ENCODE measurements at places on chromosomes 2 and 18.

GRCh38 chr2:181648478-181649155 lies 8.3 kb downstream of the CERKL start:
- no peak for DNase-seq

GRCh38 chr2:100000915-100001707 lies 141.3 kb downstream of the AFF3 start:
- DNase-seq = no peak

DNA sequence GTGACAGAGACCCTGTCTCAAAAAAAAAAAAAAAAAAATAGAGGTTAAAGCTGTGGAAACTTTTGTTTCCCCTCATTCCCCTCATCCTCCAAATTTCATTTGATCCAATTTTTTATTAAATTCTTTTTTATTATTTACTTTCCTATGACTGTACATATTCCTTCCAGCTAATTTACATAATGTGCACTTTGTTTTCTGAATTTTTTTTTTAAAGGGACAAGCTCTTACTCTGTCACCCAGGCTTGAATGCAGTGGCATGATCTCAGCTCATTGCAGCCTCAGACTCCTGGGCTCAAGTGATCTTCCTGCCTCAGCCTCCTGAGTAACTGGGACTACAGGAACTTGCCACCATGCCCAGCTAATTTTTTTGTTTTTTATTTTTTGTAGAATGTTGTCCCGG lies 10.3 kb downstream of the ANKAR start:
- DNase-seq = no peak

DNA sequence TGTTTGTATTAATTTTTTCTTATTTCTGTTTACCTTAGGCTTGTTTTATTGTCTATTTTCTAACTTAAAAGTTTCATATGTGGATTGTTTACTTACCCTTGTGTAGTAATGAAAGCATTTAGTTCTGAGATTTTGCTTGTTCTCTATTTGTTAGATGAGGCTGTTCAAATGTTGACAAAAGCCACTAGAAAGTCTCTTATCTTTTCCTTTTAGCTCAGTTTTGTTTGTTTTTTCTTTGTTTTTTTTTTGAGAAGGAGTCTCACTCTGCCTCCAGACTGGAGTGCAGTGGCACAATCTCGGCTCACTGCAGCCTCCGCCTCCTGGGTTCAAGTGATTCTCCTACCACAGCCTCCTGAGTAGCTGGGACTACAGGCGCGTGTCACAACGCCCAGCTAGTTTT lies 30.9 kb downstream of the USP14 start:
- DNase-seq = no peak

DNA sequence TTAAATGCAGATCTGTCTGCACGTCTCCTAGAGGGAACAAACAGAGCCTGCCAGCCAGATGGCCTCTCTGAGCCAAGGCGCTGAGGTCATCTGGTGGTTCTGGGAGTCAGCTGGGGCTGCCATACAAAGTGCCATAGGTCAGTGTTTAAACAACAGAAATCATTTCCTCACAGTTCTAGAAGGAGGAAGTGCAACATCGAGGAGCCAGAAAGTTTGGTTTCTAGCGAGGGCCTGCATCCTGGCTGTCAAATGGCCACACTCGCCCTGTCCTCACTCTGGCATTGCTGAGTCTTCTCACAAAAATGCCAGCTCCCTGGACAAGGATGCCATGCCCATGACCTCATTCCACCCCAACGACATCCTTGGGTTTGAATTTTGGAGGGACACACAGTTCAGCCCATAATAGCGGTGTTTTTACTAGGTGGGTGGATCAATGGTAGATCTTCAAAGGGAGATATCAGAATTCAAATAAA lies 59.6 kb downstream of the MYT1L start:
- DNase-seq = no peak

DNA sequence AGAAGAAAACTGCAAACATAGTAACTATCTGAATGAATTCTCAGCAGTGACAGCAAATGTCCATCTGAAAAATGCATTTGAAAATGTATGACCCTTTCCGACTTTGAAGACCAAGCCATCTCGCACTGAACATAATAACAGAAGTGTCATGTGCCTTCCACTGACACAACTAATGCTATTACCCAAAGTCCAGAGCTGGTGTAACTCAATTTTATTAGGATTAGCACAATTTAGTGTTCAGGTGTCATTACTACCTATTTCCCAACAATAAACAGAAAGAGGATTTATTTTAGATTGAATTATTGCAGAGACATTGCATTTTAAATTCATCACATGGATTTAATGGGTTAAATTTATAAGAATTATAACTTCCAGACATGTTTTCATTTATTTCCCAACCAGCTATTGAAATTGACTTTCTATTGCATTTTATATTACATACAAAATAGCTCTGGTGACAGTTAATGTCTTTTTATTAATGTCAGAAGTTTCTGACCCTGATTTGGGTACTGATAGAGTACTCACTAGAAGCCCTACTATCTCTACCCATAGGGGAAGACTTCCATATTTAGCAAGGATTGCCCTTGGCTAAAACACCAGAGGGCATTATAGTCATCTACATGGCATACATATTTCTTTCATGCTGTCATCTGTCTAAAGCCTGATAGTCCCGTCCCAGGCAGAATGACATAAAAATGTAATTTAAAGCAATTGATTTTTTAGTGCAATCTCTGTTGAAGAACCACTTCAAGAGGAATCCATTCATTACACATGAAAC lies 7.0 kb upstream of the STK39 start:
- no peak for DNase-seq

DNA sequence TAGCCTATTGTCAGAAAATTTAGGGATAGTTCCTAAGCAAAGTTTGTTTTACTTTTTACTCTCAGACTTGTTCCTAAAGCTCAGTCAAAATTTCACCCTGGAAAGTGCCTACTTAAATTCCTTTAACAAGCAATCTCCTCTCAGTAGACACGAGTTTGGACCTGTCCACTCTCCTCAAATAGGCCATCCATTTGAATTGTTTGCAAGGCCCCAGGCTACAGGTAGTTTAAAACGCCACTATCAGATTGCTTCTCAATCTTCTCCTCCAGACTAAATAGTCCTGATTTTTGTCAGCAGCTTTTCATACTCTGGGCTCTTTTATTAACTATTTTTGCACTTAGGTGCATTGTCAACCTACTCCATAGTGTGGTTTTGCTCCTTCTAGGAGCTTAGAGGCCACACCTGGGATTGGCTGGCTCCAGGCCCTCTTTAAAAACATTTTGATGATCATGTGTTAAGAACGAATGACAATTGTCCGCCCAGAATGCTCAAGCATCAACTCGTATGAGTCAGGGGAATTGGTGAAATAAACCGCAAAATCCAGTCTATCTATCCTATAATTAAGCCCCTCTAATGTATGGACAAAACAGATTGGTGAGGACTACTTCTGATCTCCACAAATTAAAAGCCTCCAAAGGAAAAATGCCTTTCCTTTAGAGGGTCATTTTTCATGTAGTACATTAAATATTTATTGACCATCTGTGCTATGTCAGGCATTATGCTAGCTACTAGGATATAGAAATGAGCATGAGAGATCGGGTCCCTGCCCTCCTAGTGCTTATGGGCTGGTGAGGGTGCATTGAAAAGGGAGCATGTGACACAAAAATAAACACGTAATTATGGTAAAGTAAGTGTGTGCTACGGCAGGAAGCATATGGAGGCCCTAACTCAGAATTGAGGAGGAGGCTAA lies 333.8 kb upstream of the TNP1 start:
- no peak for DNase-seq

- DNase-seq = no peak
These were observed 158.4 kb downstream of the ATP9B start for GRCh38 chr18:79227621-79228020.

DNA sequence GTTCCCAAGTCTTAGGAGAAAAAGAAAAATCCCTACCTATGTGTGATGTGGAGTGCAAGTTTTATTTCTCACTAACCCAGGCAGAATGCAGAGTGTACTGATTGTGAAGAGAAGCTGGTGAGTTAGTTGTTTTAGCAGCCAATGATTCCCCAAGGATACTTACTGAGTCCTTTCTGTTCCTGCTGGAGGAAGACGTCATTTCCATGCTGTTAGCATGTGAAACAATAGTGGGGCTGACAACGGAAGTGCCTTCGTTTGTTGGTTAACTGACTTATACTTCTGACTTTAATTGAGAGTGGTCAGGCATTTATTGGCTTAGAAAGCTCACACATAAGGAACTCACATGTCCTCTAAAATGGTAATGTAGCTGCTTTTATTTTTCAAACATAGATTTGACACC lies 180.6 kb downstream of the MC4R start:
- DNase-seq = no peak

GRCh38 chr2:118599141-118599540 lies 248.3 kb downstream of the EN1 start:
- DNase-seq = no peak

DNA sequence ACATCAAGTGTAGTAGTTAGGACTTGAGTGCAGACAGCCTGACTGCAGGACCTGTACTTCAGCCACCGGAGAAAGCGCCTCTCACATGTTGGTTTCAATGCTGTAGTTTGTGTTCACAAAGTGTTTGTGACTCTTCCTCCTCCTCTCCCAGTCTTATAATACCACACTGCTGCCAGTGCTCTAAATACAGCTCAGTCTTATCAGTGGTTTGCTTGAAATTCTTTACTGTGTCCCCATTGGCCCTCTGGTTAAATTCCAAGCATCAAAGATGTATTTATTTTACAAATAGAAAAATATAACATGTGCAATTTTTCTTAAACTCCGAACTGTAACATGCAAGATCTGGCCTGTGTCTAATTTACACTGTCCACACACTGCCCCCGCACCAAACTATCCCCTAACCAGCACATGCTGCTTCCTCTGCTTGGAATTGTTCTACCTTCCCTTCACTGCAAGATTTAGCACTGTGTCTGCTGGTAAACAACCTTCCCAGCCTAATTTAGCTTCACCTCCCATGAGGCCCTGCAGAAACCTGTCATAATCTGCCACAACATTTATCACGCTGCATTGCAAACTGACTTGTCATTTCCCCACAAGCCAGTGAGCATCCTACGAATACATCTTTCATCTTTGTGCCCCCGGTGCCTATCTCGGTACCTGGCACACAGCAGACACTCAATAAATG lies 77.1 kb downstream of the SUMO1 start:
- DNase-seq = no peak

GRCh38 chr2:140892911-140893637 lies 1237.7 kb downstream of the LRP1B start:
- no peak for DNase-seq

GRCh38 chr18:75612456-75612855 lies 185.0 kb upstream of the SMIM21 start:
- DNase-seq = no peak

- DNase-seq = no peak
These were observed 2.3 kb downstream of the EMX1 start for GRCh38 chr2:72919414-72920317.

DNA sequence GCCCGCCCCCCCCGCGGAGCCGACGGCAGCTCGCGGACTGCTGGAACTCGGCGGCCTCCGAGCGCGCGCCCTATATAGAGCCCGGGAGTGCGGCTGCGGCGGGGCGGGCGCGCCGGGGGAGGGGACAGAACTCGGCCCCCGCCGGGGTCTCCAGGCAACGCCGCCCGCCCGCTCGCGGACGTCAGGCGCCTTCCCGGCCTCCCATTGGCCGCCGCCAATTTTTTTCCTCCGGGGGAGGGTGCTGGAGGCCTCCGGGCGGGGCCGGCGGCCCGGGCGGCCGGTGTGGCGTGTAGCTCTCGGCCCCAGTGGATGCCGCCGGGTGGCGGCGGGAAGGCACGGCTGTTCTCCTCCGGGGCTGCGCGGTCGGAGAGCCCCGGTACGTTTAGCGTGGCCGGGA lies at the start of gene ZFP36L2:
Gene ZFP36L2 (minus strand): TSS at position 49 of the 397 bp plus-strand sequence. CDS start 291 bp downstream, outside the sequence.
- peak; percentile 94 for DNase-seq

DNA sequence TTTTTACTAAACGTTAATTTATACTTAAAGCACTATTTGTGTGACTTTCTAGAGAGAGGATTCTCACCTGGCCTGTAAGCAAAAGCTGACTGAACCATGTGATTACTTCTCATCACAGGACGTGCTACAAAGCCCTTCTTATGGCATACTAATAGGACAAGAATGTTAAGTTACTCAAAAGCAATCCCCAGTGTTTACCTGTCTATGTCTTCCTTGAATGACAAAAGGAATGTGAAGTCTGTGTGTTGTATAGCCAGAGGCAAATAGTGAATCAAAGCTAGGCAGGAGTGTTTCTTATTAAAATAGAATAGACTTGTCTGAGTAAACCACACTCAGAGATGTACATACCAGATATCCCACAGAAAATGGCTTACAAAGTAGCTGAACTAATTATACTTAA lies 1465.5 kb downstream of the SUCLG1 start:
- no peak for DNase-seq

GRCh38 chr2:194674043-194674442 lies 983.0 kb upstream of the SLC39A10 start:
- DNase-seq = no peak

DNA sequence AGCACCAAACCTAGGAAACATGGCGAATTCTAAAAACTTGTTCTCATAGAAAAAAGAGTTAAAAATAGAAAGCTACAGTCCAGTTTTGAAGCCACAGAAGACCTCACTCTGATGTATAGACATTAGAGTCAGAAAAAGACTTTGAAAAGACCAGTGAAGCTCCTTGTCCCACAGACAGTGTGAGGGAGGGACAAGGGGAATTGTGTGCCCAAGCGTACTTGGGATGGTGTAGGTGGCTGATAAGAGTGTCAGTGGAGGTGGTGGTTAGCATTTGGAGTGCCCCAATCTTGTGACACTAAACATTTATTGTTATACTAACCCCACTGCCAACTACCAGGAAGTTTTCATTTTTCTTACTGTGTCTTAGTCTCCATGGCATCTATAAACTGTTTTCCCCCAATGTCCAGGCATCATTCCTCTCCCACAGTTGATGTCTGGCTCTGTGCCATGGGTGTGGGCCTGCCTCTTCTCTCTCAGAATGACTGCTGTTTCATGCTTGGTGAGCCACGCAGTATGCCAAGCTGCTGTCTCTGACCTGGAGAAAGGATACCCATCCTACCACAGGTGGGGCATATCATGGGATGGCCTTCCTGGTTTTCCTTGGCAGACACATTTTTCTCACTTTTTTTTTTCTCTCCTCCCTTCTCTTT lies 161.4 kb downstream of the RPIA start:
- no peak for DNase-seq

GRCh38 chr18:54740136-54740846 lies 88.0 kb upstream of the RAB27B start:
- peak; percentile 24 for DNase-seq

DNA sequence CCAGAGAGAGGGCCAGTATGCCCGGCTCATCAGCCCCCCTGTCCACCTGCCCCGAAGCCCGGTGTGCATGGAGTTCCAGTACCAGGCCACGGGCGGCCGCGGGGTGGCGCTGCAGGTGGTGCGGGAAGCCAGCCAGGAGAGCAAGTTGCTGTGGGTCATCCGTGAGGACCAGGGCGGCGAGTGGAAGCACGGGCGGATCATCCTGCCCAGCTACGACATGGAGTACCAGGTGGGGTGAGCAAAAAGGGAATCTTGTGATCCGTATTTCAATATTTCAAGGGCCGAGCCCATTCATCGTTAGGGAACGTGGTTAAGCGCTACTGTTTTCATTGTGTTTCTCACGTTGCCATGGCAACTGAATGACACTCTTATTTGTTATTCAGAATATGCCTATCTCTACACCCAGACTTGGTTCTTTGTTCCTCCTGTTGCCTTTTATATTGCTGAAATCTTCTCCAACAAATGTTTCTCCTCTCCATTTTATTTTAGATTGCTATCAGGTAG lies 81.5 kb downstream of the NRP2 start:
- DNase-seq = peak; percentile 69

GRCh38 chr2:168526641-168527040 lies 70.6 kb downstream of the CERS6 start:
- DNase-seq = no peak
